ENCODE measurements at places on chromosomes 2 and 18.

DNA sequence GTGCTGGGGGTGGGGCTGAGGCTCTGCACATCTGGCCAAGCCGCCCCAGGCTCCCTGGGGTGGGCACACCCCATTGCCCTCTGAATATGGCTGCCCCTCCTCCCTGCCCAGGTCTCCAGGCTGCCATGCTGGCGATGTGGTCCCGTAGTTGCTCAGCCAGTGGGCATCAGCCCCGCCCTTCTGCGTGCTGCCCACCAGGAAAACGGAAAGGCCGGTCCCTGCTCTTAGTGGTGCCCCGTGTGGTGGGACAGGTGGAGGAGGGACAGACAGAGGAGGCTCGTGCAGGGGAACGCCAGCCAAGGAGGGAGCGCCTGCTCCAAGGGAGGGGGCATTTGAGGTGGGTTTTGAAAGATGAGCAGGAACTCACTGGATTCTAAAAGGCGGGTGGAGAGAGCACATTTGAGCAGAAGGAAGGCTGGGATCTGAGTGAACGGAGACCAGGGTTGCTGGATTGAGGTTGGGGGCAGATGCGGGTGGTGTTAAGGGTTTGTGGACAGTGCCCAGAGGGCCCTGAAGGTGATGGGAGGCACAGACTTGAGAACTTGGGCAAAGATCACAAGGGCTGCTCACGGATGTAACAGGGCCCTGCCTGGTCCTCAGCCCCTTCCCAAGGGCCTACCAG lies 6.7 kb upstream of the B3GNT7 start:
- DNase-seq = no peak

DNA sequence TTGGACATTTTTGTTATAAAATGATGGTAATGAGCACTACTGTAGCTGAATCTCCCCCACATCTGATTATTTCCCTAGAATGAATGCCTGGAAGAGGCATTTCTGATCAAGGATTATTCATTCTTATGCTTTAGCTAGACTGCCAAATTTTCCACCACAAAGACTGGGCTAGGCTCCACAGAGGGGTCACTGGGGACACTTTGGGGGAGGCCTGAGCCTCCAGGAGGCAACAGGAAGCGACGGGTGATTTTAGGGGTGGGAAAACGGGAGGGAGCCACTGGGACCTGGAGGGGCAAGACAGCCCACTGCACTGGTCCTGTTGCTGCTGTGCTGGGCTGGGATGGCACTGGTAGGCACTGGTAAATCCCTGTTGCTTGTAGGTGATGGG lies 2.4 kb upstream of the ASB1 start:
- no peak for DNase-seq

DNA sequence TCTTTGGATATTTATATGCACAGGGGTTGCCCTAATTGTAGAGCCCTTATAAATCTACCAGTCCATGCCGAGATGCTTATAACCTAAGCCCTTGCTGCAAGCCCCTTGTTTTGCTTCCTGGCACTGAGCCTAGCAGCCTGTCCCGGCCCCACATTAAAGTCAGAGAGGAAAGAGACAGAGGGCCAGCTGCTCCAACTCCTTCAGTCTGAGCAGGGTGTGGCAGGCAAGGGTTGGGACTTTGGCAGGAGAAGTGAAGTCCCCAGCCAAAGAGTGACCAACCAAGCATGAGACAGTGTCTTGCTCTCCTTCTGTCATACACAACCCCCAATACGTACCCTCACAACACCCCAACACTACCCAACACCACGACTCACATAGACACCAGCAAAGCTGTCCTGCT lies 54.7 kb upstream of the FZD7 start:
- DNase-seq = peak; percentile 97

DNA sequence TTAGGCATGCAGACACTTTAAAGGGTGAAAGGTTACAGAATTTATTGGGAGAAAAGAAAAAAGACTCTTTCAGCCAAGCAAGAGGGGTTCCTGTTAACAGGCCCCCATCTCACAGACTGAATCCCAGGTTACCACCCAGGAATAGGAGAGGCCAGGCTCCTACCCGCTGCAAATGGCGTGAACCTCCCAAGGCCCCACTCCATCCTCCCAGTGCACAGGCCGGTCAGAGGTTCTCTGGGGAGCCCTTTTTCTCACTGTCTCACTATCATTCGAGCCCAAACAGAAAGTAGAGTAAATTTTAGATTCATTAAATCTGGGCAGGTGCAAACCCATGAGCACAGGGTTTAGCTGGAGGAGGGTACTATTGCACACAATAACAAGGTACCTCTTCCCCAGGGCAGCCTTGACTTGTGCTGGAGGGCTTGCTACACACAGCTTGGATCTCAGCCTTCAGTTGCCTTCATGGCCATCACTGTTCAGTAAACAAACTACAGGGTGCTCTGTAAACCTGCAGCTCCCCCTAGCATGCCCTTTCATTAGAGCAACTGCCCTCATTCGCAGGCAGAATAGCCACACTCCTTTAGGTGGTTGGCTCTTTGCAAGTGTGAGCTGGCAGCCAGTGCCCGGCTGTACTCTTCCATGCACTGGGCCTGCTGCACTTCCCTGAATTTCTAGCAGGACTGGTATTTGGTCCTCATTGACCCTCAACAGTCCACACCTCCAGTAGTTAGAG lies 7.3 kb upstream of the PLEK start:
- DNase-seq = no peak

- DNase-seq = no peak
Observed at GRCh38 chr2:72109291-72109690, 38.4 kb downstream of the CYP26B1 start.

DNA sequence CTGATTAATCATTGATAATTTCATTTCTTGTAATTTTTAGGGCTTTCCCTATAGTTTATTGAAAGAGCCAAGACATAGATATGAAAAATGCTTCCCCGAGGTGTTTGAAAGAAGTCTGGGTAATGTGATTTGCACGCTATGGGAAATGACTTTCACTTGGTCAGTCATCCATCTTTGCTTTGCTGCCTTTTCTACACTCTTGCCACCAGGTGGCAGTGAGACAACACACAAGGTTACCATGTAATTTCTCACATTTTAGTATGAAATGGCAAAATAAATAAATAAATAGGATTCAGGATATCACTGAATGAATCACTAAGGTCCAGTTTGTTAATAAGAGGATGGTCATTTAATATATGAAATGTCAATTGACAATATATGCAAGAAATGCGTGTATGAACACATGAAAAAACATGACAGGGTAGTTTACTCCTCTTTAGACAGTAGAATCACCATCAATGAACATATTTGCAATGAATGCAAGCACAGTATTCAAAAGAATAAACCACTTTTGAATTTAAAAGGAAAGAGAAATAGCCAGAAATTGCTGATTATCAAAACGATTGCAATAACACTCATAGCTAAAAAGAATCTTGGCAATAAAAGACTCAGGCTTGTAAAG lies 52.2 kb upstream of the KCNH7 start:
- DNase-seq = peak; percentile 23

- no peak for DNase-seq
Observed at GRCh38 chr2:214286011-214286410, 124.8 kb upstream of the VWC2L start.

GRCh38 chr2:112293636-112294401 lies 18.4 kb downstream of the ZC3H6 start:
- no peak for DNase-seq

DNA sequence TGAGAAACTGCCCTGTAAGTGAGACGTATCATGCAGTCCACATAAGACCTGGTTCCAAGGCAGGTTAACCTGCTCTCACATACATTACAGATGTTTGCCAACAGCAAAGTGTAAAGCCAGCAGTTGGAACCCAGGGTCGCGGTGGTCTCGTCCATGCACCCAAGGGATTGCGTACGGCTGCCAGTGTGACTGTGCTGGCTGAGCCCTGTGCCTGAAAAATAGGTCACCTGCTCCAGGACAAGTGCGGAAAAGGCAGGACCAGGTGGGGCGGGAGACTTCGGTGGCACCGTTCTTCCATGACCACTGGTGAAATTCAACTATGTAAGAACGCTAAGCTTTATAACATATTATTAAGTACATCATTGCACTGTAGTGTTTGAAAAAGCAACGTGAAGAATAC lies 110.5 kb downstream of the MBP start:
- no peak for DNase-seq

DNA sequence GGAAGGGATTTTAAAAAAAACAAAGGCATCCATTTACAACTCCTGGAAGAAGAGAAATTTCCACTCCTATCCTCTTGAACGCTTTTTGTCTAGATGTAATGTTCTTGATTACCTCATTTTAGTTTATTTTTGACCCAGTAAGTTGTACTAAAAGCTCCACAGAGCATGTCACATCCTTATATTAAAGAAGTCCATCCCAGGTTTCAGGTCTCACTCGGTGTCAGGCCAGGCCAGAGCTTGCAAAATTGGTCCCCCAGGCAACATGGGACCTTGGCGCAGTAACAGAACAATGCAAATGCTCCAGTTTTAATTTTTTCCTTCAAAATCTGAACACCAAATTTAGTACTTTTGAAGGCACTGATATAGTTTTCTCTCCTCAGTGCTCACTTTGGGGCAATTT lies 218.4 kb upstream of the REV1 start:
- DNase-seq = no peak

DNA sequence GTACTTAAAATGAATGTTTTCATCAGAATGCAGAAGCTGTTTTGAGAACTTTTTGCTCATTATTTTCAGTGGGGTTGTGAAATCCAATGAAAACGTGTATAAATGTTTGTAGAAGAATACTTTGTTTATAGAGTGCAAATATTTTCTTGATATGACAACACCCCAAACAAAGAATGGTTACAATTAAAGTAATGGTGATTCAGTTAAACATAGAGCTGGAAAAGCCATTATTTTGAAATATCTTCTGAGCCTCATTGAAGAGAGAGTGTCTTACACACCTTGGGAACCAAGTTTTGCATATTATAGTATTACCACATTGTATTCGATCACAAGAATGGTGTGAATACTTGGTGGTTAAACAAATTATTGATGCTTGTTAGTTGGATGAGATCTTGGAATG lies 48.7 kb downstream of the SPTBN1 start:
- no peak for DNase-seq

DNA sequence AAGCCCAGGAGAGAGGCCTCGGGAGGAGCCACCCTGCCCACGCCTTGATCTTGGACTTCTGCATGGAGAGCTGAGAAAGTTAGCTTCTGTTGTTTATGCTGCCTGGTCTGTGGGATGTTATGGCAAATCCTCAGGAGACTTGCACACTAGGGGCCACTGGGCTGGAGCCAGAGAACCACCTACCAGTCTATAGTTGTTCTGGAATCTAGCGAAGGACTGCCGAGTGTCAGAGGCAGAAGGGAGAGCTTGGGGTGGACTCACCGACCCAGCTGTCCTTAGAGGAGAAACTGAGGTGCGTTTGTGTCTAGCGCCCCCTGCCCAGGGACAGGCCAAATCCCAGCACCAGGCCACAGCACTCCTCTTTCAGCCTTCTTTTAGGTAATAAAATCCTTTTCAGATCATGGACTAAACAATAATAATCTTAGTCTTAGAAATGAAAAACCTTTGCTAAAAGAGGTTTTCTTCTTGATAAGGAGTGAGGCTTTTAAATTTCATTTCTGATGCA lies 398.7 kb upstream of the SALL3 start:
- no peak for DNase-seq

- DNase-seq = no peak
Observed at GRCh38 chr2:85181844-85182456, 48.8 kb downstream of the TCF7L1 start.

DNA sequence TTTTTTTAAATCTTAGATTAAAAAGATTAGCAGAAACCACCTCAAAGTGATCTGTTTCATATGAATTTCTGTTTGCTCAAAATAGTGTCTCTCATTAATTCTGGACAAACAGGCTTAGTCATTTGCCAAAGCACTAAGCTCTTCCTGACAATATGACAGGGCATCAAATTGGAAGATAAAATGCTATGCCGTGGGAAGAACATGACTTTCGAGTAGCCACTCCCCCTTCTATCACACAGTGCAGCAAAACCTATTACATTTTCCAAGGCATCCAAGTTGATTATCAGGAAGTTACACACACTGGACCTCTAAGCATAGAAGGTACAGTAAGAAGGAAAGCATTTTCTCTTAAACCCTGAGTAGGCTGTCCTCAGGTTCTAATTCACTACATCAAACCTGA lies 89.5 kb downstream of the STK39 start:
- no peak for DNase-seq

- no peak for DNase-seq
Observed at GRCh38 chr18:24736662-24737330, 276.4 kb downstream of the HRH4 start.

- DNase-seq = no peak
Observed at GRCh38 chr2:28101123-28101522, 210.6 kb downstream of the BABAM2 start.

- DNase-seq = no peak
Observed at GRCh38 chr2:201857326-201857725, 51.0 kb downstream of the CDK15 start.

DNA sequence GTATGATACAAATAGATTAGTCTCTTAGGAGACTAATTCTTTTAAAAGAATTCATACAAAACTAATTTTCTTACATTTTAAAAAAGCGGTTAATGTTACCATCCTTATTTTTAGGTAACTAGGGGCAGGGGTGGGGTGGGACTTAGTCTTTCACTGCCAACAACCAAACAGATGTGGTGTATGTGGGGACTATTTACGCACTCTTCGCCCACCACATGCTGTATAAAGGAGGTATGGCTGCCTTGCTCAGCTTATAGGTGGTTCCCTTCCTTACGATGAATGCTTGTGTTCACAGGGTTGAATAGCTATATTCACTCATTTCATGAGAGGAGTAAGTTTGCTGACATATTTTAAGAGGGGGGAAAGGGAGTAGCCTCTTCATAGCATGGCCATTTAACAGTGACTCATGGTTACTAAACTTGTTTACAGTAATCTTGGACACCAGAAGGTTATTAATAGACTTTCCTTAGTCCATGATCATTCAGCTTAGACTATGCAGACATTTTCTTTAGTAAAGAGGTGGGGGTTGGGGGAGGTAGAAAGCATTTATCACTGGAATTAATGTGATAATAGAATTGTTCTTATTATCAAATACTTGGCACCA lies 61.8 kb downstream of the CAB39 start:
- DNase-seq = no peak

- DNase-seq = no peak
Observed at GRCh38 chr2:119668546-119668945, 10.5 kb upstream of the TMEM177 start.

- DNase-seq = no peak
Observed at GRCh38 chr2:188449971-188450370, 158.3 kb downstream of the GULP1 start.

- no peak for DNase-seq
Observed at GRCh38 chr18:45930963-45931362, 36.2 kb downstream of the EPG5 start.

- no peak for DNase-seq
Observed at GRCh38 chr18:22846697-22847096, 86.4 kb upstream of the RBBP8 start.

DNA sequence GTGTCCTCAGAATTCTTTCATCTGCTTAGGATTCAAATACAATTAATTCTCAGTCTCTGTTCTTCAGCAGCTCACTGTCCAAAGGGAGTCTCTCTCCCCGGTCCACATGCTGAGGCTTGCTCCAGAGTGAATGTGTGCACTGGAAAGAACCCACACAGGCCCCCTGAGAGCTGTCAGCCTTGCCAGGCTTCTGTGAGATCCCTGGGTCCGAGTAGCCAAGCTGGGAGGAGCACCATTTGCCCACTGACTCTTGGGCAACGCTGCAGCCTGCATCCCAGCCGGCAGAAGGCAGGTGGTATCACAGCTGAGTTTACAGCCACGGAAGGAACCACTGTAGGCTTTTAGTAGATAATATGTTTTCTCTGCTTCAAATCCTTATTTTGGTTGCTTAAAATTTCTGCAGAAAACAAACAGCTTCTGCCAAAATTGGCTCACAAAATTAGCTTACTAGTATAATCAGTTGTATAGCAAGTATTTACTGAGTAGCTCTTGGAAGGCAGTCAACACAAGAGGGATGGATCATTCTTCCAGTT lies 21.4 kb upstream of the LTBP1 start:
- no peak for DNase-seq

Measured in DMS79 (cell line).